ENCODE measurements at places on chromosomes 12 and 14.
A peak's percentile ranks its signal among the peaks of the same experiment; 100 is the strongest.

DNA sequence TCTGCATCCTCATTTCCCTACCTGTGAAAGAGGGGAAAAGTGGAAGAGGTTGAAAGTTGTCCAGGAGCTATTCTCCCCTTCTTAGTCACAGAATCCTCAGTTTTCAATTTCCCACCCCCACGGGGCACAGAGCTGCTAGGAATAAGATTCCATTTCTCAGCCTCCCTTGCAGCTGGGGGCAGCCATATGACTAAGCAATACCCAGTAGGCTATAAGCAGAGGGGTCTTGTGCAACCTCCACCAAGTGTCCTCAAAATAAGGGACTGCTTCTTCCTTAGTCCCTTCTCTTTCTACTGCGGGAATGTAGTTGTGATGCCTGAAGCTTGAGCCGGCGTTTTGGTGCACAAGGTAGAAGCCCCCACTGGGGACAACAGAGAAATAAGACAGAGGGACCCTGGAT lies 40.9 kb downstream of the VWF start:
- DNase-seq = no peak

GRCh38 chr12:24586293-24586692 lies 362.6 kb downstream of the BCAT1 start:
- no peak for DNase-seq

GRCh38 chr14:105420974-105421674 lies 1.5 kb downstream of the MTA1 start:
- no peak for DNase-seq

DNA sequence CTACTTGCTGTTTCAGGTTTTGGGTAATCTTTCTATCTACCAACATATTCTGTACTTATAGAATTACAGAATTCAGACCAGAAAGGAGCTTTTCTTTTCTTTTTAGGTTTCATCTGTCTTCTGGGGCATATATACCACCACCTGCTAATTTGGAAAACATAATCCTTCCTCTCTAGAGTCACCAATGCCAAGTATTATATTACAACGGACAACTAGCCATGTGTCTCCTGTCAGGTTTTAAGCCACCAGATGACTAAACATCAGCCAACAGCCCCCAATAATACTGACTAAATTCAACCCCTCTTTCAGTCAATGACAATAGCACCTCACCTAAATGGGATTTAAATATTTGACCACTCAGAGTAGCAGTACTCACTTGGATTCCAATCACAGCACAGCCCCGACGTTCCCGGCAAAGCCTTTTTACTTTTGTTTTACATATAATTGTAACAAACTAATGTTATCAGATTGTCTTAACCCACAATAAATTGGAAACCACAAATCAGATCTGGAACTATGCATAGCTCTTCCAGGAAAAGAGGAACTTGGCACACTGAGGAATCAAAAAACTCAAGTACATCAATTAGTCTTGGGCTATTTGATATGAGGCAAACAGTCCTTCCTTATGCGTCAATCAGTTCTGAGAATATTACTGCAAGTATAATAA lies 13.5 kb downstream of the SLC11A2 start:
- DNase-seq = no peak

- peak; percentile 73 for DNase-seq
Observed at GRCh38 chr14:34874386-34875030, 652 bp downstream of the BAZ1A start.

DNA sequence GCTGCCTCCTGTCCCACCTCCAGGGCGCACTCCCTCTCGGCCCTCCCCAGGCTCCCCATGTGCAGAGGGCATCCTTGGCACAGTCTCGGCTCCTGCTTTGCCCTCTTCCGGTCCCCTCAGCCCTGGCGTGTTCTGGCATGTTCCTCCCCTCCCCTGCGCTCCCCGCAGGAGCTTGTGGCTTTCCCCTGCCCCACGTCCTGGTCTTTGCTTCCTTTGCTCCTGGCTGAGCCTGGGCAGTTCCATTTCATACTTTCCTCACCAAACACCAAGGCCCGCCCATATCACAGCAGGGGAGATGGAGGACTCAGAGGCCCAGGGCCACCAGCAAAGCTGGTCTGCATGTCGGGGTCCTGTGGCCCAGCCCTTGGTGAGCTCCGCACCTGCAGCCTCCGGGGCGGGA lies 56.0 kb downstream of the FBRSL1 start:
- DNase-seq = no peak

DNA sequence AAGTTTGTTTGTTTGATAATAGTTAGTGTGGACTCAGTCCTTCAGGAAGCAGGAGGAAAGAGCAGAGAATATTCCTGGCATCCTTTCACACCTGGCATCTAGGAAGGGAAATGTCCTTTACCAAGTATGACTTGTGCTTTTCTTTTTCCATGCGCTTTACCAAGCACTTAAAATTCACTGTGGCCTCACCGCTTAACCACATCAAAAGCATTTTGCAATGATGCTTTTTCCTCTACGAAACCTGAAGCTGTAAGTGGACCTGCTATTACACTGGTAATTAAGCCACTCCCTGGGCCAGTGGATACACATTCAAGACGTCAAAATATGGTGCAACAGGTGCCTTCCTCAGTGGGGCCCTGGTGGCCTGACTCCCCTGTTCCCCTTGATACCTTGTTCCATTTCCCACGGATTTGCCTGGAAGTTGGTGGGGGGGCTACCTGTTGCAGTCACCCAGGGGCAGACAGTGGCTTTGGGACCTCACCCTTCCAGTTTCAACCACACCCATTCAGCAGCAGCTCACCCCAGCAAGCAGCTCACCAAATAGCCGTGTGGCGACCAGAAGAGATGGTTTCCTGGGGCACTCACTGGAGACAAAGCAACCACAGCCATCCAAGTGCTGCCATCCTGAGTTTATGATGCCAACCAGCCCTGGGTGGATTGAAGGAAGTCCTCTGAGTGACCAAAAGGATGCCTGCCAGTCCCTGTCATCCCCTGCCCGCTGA lies 14.2 kb upstream of the FZD10 start:
- no peak for DNase-seq

- no peak for DNase-seq
Observed at GRCh38 chr14:102539544-102540314, 30.2 kb upstream of the ANKRD9 start.

DNA sequence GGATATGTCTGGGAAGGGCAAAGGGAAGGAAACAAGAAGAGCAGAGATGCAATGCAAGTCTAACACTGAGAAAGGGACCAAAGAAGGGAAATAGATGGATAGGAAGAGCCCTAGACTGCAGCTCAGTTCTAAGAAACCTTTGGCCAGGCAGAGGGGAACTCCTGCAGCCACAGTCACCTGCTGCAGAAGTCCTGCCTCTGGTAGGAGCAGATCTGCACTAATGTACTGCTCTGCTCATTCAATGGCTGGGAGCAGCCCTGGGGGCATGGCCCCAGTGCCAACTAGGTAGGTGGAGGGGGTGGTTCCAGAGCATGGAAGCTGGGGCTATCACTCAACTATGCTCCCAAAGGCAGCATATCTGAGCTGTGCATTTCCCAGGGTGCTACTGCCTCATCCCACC lies 388.9 kb downstream of the PCNX1 start:
- DNase-seq = no peak

GRCh38 chr14:29630566-29631160 lies 297.0 kb downstream of the PRKD1 start:
- DNase-seq = no peak

- no peak for DNase-seq
Observed at GRCh38 chr12:108576660-108577234, 14.4 kb downstream of the ISCU start.

GRCh38 chr12:120093592-120094355 lies 22.8 kb downstream of the RAB35 start:
- DNase-seq = no peak

DNA sequence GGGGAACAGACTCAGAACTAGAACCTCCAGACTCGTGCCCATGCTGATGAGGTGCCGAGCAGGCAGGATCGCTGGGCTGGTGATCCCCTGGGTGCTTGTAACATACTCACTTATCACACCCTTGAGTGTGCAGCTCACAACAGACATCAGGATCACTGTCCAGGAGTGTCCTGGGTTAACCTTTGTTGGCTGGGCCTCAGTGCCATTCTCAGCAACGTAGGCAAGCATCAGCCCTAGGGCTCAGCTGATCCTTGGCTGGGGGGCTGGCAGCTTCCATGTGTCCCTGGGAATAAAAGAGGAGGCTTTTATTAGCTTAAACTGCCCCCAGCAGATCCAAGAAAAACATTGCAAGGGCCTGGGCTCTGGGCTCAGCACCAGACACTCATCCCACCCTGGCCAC lies 1.6 kb downstream of the TMEM229B start:
- no peak for DNase-seq

- DNase-seq = no peak
Observed at GRCh38 chr12:95462081-95462480, 11.9 kb upstream of the METAP2 start.

GRCh38 chr12:54689034-54689372 lies 40.8 kb upstream of the DCD start:
- no peak for DNase-seq

GRCh38 chr12:123471374-123472068 lies 13.6 kb downstream of the SNRNP35 start:
- no peak for DNase-seq

DNA sequence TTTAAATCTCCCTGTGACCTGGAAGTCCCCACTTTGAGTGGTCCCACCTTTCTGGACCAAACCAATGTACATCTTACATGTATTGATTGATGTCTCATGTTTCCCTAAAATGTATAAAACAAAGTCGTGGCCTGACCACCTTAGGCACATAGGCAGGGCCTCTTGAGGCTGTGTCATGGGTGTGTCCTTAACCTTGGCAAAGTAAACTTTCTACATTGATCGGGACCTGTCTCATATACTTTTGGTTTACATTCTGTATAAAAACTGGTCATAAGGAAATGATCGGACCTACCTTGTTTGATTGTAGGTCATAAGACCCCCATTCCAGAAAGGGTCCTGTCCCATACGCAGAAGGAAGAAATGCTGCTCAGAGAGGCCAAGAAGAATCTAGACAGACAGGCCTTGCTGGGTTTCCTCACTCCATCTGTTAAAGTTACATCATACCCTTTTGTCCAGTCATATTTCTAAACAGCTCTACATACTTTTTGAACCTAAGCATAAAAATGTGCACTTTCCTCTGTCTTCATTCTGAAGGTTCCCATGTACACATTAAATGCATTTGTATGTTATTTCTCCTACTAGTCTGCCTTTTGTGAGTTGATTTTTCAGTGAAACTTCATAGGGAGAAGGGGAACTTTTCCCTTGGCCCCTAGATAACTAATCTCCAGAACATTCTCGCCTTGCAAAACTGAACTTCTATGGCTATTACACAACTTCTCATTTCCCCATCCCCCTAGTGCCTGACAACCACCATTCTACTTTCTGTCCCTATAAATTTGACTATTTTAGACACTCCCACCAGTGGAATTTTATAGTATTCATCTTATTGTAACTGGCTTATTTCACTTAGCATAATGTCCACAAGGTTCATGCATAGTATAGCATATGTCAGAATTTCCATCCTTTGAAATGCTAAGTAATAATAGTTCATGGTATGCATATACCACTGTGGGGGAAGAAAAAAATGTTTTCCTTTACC lies 30.2 kb upstream of the CPM start:
- DNase-seq = no peak

DNA sequence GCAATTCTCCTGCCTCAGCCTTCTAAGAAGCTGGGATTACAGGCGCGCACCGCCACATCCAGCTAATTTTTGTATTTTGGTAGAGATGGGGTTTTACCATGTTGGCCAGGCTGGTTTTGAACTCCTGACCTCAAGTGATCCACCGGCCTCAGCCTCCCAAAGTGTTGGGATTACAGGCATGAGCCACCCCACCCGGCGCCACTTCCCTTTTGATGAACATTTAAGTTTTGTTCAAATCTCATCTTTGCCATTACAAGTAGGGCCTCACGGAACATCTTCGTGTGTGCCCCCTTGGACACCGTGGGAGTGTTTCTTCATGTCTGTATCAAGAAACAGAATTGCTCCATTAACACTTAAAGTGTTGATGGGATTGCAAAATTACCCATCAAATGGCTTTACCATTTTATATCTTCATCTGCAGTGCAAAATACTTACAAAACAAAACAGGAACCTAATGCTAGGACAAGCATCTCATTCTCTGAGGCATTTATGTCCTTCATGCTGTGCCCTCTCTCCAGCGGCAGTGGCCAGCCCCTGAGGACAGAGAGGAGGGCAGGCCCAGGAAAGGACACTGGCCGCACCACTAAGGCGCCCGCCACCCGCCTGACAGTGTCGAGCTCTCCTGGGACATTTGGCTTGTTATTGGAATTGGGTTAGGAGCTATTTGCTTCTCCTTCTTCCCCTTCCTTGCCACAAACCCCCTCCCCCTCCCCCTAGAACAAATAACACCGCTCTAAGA lies 61.7 kb downstream of the RFX4 start:
- no peak for DNase-seq

DNA sequence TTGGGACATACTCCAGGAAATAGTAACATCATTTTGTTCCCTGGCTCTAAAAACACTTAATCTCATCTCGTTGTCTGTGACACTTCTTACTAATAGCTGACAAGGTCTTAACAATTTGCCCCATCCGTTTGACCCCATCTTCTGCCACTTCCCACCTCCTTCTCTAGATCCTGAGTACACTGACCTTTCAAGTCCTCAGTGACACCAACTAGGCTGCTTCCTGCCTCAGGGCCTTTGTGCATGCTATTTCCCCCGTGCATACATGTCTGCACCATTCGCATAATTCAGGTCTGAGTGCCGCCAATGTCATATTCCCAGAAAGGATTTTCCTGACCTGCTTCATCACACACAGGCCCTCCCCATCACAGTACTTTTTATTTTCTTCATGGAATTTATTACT lies 70.6 kb upstream of the CCND2 start:
- no peak for DNase-seq

GRCh38 chr12:2225696-2226095 lies 172.9 kb downstream of the CACNA1C start:
- DNase-seq = no peak

DNA sequence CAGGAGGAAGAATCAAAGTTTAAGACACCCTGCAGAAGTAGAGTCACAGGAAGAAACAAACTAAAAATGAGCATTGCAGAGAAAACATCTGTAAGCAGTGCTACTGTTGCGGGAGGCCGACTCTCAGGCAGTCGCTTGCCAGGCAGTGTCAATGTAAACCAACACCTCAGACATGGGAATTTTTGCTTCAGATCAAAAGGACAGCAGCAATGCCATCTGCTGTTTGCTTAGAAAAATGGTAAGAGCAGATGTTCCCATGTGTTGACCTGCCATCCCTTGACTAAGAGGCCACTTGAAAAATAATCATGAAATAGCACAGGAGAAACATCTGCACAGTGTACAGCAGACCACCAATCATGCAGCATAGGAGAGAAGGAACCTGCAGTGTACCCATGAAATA lies 196.6 kb downstream of the SLC25A21 start:
- DNase-seq = no peak

- no peak for DNase-seq
Observed at GRCh38 chr14:97025722-97026121, 228.5 kb downstream of the VRK1 start.

GRCh38 chr12:52907092-52907810 lies 2.4 kb upstream of the KRT8 start:
- DNase-seq = no peak

- no peak for DNase-seq
Observed at GRCh38 chr12:139585-139984, 73.0 kb downstream of the IQSEC3 start.

- DNase-seq = no peak
Observed at GRCh38 chr14:65729566-65729965, 317.0 kb downstream of the FUT8 start.

Data from stimulated activated CD8-positive, alpha-beta memory T cell treated with anti-CD3 and anti-CD28 coated beads, Interleukin-4, amount 100 ng/mL, for 48 hours (primary cell).